ENCODE measurements at places on chromosomes 2 and 18.

GRCh38 chr2:232058063-232058877 lies 96.8 kb downstream of the DIS3L2 start:
- DNase-seq, result no peak

GRCh38 chr18:55587418-55588110 lies 428 bp downstream of the TCF4 start:
- peak; percentile 29 for DNase-seq

DNA sequence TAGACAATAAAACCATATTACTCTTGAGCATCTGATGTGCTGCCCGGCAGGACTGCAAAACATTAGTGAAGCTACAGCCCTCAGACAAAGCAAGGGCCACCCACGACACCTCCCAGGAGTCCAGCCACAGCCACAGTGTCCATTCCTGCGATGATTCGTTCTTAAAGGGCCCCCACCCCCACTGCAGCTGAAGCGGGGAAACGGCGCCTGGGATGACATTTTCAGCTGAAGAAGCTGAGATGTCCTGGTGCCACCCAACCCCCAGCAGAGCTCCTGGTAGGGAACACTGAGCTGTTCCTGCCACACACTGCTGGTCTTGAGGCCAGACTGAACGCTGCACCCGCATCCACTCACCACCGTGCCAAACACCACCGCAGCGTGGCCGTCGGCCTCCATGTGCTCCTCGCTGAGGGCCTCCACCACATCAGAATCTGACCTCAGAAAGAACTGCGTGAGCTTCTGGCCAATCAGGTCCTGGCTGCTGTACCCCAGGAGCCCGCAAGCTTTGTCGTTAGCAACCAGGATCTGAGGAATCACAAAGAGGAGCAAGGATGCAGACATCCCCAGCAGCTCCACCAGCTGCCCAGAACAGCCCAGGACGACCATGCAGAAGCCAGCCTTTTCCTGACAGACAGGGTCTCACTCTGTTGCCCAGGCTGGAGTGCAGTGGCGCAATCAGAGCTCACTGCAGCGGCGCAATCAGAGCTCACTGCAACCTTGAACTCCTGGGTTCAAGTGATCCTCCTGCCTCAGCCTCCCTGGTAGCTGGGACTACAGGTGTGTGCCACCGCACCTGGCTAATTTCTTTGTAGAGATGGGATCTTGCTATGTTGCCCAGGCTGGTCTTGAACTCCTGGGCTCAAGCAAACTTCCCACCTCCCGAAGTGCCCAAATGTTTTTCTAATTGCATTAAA lies 9.5 kb downstream of the PASK start:
- DNase-seq, result no peak

DNA sequence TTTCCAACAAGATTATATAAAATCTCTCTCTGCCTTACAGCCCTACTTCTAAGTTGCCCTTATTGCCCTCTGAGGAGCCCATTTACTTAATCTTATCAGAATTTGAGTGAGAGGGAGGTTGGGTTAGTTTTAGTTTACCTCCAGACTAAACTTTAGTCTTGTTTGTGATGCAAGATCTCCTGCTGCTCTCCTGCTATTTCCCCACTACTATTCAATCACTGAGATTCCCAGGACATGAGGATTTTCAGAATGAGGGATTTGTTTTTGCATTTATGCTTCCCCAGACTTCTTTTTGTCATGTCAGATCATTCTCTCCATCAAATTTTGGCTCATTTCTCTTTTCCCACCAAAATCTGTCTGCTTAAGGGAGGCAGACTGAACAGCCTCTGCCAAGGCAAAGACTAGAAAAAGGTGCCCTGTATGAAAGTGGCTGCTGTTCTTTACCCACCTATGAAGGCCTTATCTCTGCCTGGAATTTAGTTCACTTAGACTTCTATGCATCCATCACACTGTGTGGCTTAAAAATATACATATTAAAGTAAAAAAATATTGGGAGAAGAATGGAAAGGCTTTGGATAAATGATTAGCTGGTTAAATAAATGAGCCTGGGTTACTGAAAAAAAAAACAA lies 401.3 kb downstream of the PID1 start:
- DNase-seq, result no peak

GRCh38 chr18:34817636-34818035 lies 107.5 kb downstream of the DTNA start:
- no peak for DNase-seq

DNA sequence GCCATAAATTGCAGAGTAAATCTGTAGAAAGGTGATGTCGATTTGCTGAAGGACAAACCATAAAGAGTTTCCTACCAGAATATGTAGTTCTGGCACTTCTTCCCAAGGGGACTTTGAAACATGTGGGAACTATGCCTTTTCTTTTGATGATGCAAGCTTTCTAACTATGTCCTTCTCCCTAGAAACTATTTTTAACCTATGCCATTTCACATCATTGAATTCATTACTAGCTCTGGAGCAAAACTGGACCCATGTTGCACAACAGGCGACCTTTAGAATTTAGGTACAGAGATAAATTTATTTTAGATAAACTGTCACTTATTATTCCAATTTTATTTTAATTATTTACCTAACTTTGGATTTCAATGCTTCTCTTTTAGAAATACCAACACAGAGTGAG lies 186.5 kb downstream of the CCDC102B start:
- DNase-seq, result no peak

DNA sequence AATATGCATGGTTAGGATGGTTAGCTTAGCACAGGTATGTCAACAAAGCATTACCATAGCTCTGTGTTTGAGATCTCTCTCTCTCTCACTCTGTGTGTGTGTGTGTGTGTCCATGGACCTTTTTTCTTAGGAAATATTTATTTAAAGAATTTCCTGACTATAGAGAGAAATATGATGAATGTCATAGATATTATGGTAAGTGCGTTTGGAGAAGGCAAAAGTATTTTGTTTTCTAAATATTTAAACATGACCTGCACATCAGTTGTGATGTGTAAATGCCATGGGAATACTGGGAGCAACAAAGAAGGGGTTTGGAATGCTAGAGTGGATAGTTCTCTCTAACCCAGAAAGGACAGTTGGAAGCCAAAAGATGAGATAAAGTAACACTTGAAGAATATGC lies 3.9 kb upstream of the TMEM178A start:
- DNase-seq, result no peak

GRCh38 chr2:28378679-28379584 lies 13.7 kb upstream of the FOSL2 start:
- DNase-seq, result no peak

- no peak for DNase-seq
Observed at GRCh38 chr2:188410504-188411235, 119.0 kb downstream of the GULP1 start.

DNA sequence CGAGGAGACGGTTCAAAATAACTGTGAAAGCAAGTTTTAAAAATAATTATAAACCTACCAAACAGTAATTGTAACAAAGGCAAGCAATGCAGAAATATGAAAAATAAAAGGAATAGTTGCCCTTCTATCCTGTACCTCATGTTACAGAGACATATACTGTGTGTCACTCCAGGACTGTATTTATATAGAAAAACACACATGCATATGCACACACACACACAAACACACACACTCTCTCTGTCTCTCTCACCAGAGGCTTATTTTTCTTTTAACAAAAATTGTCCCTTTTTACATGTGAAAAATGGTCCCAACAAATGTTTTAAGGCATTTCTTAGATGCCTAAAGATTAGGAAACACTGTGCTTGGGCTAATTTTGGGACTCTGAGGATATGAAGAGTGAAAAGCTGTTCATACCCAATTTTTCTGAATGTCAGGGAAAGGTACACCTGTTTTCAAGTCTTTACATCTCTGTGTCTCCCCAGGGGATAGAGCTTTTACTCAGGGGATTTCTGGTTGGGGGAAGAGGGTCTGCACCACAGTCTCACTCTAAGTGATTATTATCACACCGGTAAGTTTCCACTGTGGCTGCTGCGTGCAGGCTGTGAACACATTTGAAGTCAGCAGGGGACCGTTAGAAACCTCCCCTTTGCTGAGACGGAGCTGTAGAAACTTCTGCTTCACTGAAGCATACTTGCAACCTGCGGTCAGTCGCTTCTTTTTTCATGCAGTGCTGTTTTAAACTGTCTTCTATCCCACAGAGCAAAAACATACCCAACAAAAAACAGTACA lies 51.4 kb upstream of the SPAG16 start:
- no peak for DNase-seq

DNA sequence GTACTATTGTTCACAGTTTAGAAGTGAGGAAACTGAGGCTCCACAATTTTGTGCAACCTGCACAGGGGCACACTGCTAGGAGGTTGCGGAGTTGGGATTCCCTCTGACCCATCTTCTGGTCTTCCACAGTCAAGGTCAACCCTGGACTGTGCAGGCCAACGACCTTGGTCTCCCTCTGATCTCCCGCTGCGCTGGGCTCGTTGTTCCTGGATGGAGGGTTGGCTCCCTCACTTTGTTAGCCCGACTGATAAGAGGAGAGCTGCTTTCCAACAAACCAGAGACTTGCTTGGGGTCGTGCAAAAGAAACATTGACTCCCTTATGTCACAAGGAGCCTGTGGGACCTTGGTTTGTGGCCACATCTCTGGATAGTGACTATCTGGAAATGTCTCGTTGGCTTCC lies 187.6 kb downstream of the MYCN start:
- DNase-seq, result no peak

DNA sequence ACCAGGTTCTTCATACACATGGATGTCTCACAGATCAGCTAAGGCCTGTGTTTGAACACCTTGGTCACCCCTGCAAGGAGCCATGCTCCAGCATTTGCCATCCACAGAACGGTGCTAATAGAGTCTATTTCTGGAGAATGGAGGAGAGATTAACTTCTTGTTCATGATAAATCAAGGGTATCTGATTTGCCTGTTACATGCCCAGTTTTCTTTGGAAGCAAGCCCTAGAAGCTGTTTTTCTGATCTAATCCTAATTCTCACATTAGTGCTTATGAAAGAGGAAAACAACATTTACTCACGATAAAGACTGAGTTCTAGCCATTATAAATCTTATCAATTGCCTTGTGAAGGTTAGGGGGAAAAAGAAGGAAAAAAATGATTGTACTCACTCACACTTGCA lies 119.6 kb upstream of the DTNA start:
- DNase-seq, result no peak

DNA sequence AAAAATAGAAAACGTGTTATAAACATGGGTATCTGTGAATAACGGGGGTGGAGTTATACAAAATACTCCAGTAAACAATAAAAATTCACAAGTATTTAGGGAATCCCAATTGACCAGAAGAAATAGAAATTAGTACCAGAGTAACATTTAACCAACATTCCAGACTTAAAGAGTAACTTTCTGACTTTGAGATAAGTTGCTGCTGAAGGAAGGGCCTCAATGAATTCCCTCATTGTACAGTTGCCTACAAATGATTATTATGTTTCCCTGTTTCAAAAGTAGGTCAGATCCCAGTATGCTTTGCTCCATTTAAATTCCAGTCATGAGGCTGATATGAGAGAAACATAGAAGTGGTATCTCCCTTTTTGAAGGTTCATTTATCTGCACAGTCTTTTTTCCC lies 88.3 kb upstream of the KCNH7 start:
- no peak for DNase-seq

GRCh38 chr2:8098476-8099266 lies 583.2 kb upstream of the ID2 start:
- no peak for DNase-seq

- DNase-seq, result no peak
Observed at GRCh38 chr2:168935810-168936581, 34.9 kb downstream of the G6PC2 start.

DNA sequence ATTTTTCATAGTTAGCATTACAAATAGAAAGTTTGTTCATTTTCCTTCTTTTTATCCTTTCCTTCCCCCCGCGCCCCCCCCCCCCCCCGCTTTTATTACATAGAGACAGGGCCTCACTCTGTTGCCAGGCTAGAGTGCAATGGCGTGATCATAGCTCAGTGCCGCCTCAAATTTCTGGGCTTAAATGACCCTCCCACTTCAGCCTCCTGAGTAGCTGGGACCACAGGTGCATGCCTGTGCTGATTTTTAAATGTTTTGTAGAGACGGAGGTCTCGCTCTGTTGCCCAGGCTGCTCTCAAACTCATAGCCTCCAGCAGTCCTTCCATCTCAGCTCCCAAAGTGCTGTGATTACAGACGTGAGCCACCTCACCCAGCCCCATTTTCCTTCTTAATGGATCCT lies 91.2 kb upstream of the ALPP start:
- DNase-seq, result no peak

DNA sequence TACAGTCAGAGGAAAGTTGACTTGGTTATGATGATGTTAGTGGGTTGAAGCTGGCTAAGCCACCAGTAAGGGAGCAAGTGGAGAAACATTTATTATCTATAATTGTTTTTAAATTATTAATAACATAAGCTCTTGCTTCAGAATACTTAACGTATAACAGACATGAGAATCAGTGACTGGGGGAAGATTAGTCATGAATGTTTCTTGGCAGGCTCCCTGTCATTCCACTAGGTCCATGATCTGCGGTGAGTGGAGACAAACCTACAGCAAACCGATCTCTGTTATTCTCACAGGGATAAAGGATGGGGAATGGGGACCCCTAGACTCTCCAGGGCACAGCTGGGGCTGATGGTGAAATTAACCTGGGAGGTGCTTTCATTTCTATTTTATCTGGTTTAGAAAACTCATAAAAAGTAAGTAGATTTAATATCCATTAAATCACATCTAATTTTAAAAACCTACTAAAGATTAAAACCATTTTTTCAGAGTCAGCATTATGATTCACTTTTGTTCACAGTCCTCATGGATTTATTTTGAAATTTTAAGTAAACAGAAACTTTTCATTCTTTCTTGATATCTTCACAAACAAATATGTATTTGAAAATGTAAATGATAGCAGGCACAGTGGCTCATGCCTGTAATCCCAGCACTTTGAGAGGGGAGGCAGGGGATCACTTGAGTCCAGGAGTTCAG lies 420.3 kb downstream of the PTPRM start:
- DNase-seq, result no peak

DNA sequence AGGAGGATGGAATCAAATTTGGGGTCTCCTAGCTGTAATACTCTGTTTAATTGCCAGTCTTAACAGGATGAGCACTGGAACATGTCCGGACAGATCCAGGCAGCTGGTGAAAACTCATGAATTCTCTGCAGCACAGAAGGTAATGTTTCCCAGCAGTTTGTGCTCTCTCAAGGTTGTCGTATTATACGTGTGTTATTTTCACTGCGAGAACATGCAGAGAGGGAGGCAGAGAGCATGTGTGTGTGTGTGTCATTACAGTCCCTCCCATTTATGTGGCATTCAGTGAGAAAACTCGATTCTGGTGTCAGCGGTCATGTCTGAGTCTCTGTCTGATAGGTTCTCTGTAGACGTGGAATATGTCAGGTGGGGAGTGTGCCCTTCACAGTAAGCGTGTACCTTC lies 150.2 kb upstream of the POU3F3 start:
- DNase-seq, result no peak

DNA sequence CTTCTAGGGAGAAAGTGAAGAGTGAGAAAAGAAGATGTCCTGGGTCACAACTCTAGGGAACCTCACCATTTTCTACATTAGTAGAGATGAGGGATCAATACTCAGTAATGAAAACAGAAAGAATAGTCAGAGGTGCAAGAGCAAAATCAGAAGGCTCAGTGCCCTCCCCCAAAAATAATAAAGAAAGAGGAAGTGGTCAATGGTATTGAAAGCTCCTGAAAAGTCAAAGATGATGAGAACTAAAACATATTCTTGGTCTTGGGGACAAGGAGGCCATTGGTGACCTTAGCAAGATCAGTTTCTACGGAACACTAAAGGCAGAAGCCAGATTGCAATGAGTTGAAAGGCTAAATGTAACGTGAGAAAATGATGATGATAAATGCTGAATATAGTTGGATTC lies 24.5 kb upstream of the MYO1B start:
- no peak for DNase-seq

Data from left ventricle myocardium inferior (tissue), 1 donor.